Body of pancreas (tissue), 4 donors: ENCODE measurements at places on chromosomes 5 and 9. TPM values are rescaled to one million over a fixed set of nuclear protein-coding genes. Genes with fewer than 3 reads are reported as not detected.

PCDHB12 gene
- 3.4 TPM for total RNA-seq

HAVCR2 gene
- 2.3 TPM for total RNA-seq

SLC25A2 gene
- total RNA-seq: not detected

GGTA1 gene
- total RNA-seq: 2.3 TPM

CENPH gene
- total RNA-seq: 0.33 TPM

GPR151 gene
- not detected for total RNA-seq

ZNF879 gene
- 2.1 TPM for total RNA-seq

GHR gene
- 12.9 TPM for total RNA-seq

DNA sequence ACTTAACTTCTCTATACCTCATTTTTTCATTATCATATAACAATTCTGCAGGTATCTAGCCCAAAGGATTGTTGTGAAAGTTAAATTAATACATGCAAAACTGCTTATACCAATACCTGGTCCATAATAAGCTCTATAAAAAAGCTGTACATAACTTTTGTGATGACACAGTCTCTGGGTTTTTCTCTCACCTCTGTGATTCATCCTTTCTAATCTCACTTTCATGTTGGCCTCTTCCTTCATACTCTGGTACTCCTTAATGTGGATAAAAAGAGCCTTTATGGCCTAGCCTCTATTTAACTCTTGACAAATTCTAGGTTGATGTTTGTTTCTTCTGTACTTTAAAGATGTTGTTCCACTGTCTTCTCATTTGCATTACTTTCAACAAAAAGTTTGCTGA is 162.9 kb upstream of the ACOT12 start:
- H3K36me3 ChIP-seq: no peaks in the 10 kb centered on the region
- no peaks in the 10 kb centered on the region for H3K4me1 ChIP-seq
- no peak overlapping the region for H3K27ac ChIP-seq
- DNase-seq: no peak
- no peak overlapping the region for H3K4me3 ChIP-seq

- no peaks in the 10 kb centered on the region for H3K27me3 ChIP-seq
- H3K4me1 ChIP-seq: peaks cover 57% of the 10 kb centered on the region
- no peaks in the 10 kb centered on the region for H3K36me3 ChIP-seq
- no peak overlapping the region for H3K27ac ChIP-seq
Observed at GRCh38 chr9:136238342-136238732, 7.3 kb downstream of the QSOX2 start.

- peaks cover 9% of the 10 kb centered on the region for H3K4me1 ChIP-seq
- H3K4me3 ChIP-seq: no peak overlapping the region
- H3K27me3 ChIP-seq: no peaks in the 10 kb centered on the region
- no peaks in the 10 kb centered on the region for H3K36me3 ChIP-seq
- no peak for DNase-seq
- H3K27ac ChIP-seq: no peak overlapping the region
Observed at GRCh38 chr9:20597862-20598261, 24.4 kb downstream of the MLLT3 start.

DNA sequence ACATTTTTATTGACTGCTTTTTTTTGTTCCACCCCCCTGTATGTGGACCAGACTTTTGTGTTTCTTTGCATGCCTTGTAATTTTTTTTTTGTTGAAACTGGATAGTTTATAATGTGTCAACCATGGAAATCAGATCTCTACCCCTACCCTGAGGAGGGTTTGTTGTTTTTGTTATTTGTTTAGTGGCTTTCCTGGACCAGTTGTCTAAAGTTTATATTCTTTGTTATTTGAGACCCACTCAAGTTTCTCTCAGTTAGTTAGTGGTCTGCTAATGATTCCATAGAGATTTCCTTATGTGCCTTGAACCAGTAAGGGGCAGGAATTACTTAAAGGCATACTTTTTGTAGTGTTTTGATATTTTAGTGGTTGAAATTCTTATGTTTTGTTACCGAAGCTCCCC is 41.1 kb downstream of the GCNT1 start:
- H3K4me3 ChIP-seq: no peak overlapping the region
- no peaks in the 10 kb centered on the region for H3K4me1 ChIP-seq
- H3K36me3 ChIP-seq: no peaks in the 10 kb centered on the region
- H3K27ac ChIP-seq: no peak overlapping the region
- no peak for DNase-seq
- H3K27me3 ChIP-seq: no peaks in the 10 kb centered on the region

DNA sequence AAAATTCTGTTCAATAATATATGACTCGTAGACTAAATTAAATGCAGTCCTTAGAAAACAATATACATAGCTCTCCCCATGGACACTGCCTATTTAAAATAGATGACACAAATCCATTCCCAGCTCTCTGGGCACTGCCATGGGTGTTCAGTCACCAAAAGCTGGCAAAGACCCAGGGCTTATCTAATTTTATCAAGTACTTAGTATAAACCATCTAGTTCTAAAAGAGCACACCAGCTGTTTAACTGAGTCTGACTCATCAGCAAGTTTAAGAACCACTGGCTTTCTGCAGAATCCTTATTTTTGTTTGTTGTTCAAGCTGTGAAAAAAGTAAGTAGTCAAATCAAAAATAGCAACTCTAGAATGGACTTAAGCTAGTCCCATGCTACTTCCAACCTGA is 107.6 kb downstream of the PLPP1 start:
- DNase-seq: peak; percentile 70
- H3K36me3 ChIP-seq: peaks cover 19% of the 10 kb centered on the region
- peaks cover 20% of the 10 kb centered on the region for H3K4me1 ChIP-seq
- H3K27me3 ChIP-seq: no peaks in the 10 kb centered on the region

GRCh38 chr5:33563983-33564908 is 123.5 kb downstream of the TARS1 start:
- no peaks in the 10 kb centered on the region for H3K36me3 ChIP-seq
- no peak overlapping the region for H3K4me3 ChIP-seq
- peaks cover 28% of the 10 kb centered on the region for H3K4me1 ChIP-seq
- no peak for DNase-seq

DNA sequence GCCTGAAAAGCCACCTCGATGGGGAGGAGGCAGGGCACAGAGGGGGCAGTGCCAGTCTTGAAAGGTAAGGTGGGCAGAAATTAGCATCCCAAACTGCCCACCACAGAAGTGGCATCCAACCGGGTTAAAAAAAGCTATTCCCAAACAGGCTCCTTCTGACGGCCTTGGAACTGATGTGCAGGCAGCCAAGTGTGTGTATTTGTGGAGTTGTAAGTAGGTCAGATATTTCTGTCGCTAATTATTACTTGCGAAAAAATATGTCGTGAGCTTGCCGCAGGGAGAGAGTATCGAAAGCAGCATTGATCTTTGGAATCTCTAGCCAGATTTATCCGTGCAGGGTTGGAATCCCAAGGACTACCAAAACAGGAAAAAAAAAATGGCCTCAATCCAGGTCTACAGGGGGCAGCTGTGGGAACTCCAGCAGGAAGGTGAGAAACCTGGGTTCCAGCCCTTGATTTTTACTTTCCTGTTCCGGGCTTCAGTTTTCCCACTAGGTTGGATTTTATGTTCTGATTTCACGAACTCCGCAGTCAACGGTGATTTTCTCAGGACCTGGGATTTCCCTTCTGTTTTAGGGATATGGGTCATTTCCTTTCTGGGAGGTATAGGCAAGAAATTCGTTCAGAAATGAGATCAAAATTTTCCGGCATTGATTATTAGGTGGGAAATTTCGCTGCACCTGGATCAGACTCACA is 200.8 kb downstream of the RGS3 start:
- H3K4me1 ChIP-seq: no peaks in the 10 kb centered on the region
- no peak overlapping the region for H3K4me3 ChIP-seq
- no peak overlapping the region for H3K27ac ChIP-seq
- DNase-seq: no peak

GRCh38 chr5:163498886-163499285 is 6.5 kb upstream of the MAT2B start:
- H3K27me3 ChIP-seq: no peaks in the 10 kb centered on the region
- H3K4me1 ChIP-seq: peaks cover 9% of the 10 kb centered on the region
- no peak for DNase-seq

GRCh38 chr5:16733331-16734006 is 116.7 kb upstream of the RETREG1 start:
- H3K4me3 ChIP-seq: no peak overlapping the region
- no peak for DNase-seq
- peaks cover 38% of the 10 kb centered on the region for H3K4me1 ChIP-seq
- H3K36me3 ChIP-seq: no peaks in the 10 kb centered on the region
- no peak overlapping the region for H3K27ac ChIP-seq
- no peaks in the 10 kb centered on the region for H3K27me3 ChIP-seq

- no peaks in the 10 kb centered on the region for H3K27me3 ChIP-seq
- DNase-seq: no peak
- H3K36me3 ChIP-seq: no peaks in the 10 kb centered on the region
- peaks cover 11% of the 10 kb centered on the region for H3K4me1 ChIP-seq
Observed at GRCh38 chr5:164233791-164234190, 728.4 kb downstream of the MAT2B start.

DNA sequence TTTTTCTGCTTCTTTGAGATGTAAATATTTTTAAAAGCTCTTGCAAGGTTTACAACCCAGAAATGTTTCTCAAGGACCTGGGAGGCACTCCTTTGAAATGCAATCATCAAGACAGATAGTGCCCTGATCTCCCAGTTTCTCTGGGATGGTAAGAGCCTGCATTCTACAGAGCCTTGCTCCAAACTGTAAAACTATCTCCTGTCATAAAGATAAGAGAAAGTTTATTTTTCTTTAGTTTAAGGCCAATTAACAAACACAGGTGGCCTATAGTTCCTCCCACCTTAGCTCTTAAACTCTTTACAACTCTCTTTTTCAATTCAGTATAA is 1231.1 kb upstream of the NUDT12 start:
- no peaks in the 10 kb centered on the region for H3K36me3 ChIP-seq
- DNase-seq: no peak
- H3K4me3 ChIP-seq: no peak overlapping the region
- no peaks in the 10 kb centered on the region for H3K27me3 ChIP-seq
